ENCODE measurements at places on chromosomes 3 and 15.

DNA sequence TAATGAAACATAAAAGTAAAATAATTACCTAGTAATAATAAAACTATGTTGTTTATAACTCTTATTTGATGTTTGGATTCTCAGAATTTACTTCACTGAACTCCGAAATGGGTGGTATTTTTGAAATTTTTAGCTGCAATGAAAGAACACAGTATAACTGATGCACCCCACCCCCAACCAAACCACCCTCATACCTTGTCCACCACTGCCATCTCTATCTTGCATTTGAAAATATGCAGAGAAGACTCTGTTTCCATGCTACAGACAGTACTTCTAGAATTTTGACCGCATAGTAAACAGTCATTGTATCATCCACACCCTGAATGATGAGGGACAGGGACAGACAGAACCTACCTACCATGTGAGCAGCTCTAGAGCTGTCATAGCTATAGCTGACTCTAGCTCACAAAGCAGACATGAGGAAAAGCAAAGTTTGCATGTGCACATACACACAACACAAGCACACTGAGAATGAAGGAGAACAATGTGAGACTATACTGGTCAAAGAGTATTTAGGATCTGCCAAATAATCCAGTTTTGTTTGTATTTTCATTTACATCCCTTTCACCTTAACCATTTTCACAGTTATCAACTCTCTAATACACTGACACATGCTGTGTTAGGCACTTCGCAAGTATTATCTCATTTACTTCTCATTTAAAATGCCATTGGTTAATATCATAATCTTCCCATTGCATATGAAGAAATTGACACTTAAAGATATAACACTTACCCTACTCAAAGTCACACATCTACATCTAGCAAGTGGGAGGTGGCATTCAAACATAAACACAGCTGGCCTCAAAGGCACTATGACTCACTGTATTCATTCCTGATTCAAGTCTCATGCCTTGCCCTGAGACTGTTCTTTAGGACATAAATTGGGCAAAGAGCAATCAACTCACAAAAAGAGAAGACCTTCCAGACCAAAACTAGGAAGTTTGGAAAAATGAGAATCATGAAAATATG lies 1014.7 kb upstream of the CFAP20DC start:
- DNase-seq, result no peak

- no peak for DNase-seq
Observed at GRCh38 chr3:109943181-109943580, 605.8 kb upstream of the DPPA4 start.

- DNase-seq, result no peak
Observed at GRCh38 chr15:42273900-42274701, 868 bp upstream of the TMEM87A start.

GRCh38 chr3:48592519-48593087 lies 2.5 kb downstream of the COL7A1 start:
- no peak for DNase-seq

GRCh38 chr3:141878326-141878725 lies 1.9 kb downstream of the ATP1B3 start:
- no peak for DNase-seq

- peak; percentile 38 for DNase-seq
Observed at GRCh38 chr3:107861904-107862303, 228.9 kb downstream of the CD47 start.

DNA sequence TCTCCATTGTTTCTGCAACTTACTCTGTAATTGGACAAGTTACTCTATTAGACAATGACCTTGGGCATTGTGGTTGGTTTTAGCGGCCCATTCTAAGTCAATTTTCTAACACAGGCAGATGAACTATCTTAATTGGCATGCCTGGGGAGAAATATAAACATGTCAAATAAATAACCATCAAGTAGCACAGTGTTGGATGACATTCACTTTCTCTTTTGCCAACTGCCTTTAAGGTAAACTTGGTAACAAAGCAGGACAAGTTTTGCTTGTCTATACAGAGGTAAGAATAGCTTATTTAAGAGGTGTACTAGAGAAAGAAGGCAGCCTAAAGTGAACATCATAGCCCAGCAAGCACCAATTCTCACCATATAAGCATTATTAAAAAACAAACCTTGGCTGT lies 599.6 kb downstream of the GBE1 start:
- no peak for DNase-seq

DNA sequence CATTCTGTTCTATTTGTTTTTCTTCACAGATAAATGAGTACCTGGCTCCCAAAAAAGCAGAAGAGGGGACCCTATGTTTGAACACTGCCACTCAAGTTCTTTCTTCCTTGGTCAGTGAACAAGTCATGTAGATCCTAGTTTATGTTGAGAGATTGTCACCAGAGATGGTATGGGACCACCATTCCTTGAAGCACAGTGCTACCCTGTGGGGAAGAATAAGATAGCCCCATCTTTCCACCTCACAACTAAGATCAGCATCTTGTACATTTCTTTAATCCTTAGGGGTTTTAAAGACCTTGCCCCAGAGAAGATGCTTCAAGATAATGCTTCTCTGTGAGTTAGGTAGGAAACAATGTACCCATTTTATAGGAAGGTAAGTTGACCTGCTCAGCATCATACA lies 233.5 kb upstream of the WNT5A start:
- DNase-seq, result no peak

DNA sequence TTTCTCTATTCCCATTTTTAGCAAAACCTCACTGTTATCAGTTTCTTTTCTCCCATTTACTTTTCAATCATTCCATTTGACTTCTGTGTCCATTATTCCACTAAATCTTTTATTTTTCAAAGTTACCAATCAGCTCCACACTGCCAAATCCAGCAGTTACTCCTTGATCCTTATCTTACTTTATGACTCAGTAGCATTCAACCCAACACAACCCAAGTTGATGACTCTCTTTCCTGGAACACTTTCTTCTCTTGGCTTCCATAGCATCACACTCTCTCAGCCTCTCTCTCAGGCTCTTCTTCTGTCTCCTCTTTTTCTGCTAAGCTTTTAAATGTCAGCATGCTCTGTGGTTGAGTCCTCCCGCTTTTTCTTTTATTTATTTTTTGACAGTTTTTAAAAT lies 36.3 kb downstream of the RASGRP1 start:
- no peak for DNase-seq

GRCh38 chr3:139320551-139321309 lies 23.1 kb upstream of the MRPS22 start:
- DNase-seq, result no peak

GRCh38 chr3:62180514-62180913 lies 192.8 kb downstream of the FEZF2 start:
- DNase-seq, result no peak

DNA sequence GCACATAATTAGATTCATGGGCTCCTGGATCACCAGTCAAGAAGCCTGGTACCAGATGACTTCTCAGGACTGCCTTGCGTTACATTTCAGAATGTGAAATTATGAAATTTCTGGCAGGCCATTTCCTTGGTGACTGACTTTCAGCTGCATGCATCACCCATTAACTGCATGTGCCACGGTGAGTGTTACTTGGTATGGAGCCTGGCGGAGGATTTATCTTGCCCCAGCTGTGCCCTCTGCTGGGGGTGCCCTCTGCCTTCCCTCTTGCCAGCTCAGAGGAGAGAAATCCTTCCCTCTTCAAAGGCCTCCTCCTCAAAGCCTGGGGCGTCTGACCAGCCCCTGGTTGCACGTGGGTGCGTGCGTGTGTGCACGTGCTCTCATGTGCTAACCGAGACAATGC lies 57.7 kb upstream of the CTSH start:
- no peak for DNase-seq

GRCh38 chr15:52102463-52102862 lies 10.1 kb downstream of the BCL2L10 start:
- DNase-seq, result no peak

- DNase-seq, result no peak
Observed at GRCh38 chr3:139559541-139559940, 20.0 kb upstream of the RBP1 start.

GRCh38 chr3:104245261-104245660 lies 1121.4 kb upstream of the ALCAM start:
- DNase-seq, result no peak

DNA sequence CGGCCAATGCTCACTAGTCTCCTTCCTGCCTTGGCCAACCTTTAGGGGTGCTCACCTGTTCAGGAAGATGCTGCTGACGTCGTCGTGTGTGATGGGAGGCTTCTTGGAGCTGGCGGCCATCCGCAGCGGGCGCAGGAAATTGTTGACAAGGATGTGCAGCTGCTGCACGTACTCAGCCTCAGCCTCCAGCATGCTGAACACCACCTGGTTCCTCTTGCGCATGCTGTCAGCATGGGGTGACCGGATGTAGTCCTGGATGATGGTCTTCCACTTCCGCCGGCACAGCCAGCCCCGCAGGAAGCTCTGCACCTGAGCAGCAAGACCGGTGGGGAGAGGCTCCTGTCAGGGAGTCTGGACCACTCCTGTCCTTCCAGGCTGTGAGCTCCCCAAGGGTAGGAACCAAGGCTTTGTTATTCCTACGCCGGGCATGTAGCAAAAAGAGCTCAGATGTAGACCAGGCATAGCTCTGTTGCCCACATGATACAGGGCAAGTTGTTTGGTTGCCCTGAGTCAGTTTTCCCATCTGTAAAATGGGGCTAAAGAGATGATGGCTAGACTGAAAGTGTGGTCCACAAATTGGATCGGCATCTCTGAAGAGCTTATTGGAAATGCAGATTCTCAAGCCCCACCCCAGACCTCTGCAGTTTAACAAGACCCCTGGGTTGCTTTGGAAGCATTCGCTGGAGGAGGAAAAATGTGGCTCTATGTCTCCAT lies 43.7 kb downstream of the RASGRF1 start:
- DNase-seq, result no peak

GRCh38 chr3:99700631-99701268 lies 62.4 kb downstream of the COL8A1 start:
- DNase-seq, result no peak

DNA sequence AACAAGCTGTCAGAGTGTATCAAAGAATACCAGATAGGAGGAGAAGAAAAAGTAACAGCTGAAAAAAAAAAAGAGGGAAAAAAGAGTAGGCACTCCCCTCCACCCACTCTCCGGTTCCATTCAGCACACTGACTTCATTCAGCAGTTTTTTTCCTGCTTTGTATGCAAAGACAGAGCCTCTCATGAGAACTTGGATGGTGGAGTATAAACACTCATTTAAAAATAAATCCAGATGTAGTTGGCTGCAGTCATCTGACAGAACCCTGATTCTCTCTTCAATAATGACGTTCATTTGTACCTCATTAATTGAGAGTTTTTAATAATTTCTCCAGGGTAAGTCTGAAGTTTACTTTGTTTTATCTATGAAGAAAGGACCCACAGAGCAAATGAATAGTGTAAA lies 81.0 kb downstream of the TMEM108 start:
- DNase-seq, result no peak

- DNase-seq, result no peak
Observed at GRCh38 chr3:4750306-4750968, 228.8 kb upstream of the BHLHE40 start.

DNA sequence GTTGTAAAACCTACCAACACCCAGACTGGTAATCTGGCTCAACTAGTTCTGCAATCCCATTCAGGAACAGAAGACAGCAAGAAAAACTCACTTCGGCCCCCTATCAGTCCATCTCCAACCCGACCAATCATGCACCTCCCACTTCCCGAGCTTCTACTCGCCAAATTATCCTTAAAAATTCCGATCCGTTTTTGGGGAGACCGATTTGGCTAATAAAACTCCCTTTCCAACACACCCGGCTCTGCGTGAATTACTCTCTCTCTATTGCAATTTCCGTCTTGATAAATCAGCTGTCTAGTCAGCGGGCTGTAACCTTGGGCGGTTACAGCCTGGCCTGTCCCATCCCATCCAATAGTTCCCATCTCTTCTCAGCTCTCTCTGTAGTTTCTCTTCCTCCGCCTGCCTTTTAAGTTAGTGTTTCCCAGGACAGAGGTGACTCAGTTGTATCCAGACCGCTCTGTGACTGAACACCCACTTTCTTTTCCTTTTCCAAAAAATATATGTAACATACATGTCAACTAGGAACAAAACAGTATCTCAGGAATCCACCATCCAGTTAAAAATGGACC lies 780 bp upstream of the ACAD9 start:
- DNase-seq, result no peak

DNA sequence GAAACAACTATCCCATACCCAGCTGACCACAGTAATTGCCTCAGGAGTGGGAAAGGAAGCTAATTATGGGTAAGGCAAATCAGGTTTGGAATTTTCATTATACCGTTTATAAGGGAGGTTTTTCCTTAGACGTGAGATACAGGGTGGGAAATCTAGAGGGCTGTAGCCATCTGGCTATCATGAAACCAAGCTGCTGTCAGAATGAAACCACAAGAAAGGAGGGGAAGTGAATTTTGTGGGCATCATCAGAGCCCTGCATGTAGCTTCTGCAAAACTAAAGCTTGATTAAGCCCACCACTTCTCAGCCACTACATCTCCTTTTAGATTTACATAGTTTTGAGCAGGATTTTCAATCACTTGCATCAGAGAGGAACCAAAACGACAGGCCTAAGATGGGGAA lies 893.5 kb downstream of the TUSC7 start:
- DNase-seq, result no peak

- DNase-seq, result no peak
Observed at GRCh38 chr15:55255714-55256113, 33.9 kb downstream of the RAB27A start.

DNA sequence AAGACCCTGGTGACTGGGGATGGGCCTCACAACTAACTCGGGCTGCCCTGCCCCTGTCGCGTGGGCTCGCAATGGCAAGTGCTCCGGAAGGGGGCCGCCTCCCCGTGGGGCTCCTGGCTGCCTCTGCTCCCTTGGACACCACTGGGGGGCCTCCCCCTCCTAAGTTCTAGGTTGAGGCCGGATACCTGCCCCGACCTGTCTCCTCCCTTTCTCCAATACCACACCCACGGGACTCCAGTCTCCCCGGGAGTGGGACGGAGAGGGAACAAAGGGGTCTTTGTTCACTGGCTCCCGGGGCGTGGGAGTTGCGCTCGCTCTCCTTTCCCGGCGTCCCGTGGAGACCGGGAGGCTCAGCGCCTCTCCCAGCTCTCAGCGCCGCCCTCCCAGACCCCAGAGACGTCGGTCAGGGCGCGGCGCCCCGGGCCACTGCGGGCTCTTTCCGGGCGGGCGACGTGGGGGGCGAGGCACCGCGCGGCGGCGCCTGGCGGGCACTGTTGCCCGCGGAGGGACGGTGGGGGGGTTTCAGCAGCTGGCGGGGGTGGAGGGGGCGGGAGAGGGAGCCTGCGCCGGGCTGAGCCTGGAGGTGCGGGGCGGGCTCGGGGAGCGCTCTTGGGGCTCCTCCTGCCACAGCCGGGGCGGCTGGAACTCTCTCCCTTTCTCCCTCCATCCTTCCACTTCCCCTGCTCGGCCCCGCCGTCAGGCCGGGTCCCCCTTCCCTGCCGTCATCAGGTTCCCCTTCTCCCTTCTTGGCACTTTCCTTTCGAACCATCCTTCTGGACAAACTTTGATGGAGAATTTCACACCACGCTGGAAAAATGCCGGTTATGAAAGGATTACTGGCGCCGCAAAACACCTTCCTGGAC lies at the start of gene KCNH8:
Gene KCNH8 (plus strand): TSS at position 606 of the 863 bp plus-strand sequence. CDS start 210 bp downstream, at position 816.
- DNase-seq, result peak; percentile 45

- DNase-seq, result no peak
Observed at GRCh38 chr3:16070707-16071106, 103.8 kb upstream of the GALNT15 start.

- DNase-seq, result no peak
Observed at GRCh38 chr15:72962054-72962702, 90.1 kb upstream of the NEO1 start.

- no peak for DNase-seq
Observed at GRCh38 chr3:100412912-100413590, 11.7 kb downstream of the LNP1 start.

GRCh38 chr15:98668566-98669308 lies 20.4 kb downstream of the IGF1R start:
- DNase-seq, result no peak
